ENCODE measurements at places on chromosomes 4 and X.

GRCh38 chr4:62252728-62253127, 1052.6 kb downstream of the ADGRL3 start:
- DNase-seq = no peak

- DNase-seq = no peak
These were observed 82.4 kb upstream of the RBPJ start for GRCh38 chr4:26238426-26238777.

GRCh38 chr4:123617791-123618190, 221.2 kb downstream of the SPRY1 start:
- no peak for DNase-seq

GRCh38 chr4:158810487-158811215, 41.8 kb downstream of the FNIP2 start:
- DNase-seq = no peak

DNA sequence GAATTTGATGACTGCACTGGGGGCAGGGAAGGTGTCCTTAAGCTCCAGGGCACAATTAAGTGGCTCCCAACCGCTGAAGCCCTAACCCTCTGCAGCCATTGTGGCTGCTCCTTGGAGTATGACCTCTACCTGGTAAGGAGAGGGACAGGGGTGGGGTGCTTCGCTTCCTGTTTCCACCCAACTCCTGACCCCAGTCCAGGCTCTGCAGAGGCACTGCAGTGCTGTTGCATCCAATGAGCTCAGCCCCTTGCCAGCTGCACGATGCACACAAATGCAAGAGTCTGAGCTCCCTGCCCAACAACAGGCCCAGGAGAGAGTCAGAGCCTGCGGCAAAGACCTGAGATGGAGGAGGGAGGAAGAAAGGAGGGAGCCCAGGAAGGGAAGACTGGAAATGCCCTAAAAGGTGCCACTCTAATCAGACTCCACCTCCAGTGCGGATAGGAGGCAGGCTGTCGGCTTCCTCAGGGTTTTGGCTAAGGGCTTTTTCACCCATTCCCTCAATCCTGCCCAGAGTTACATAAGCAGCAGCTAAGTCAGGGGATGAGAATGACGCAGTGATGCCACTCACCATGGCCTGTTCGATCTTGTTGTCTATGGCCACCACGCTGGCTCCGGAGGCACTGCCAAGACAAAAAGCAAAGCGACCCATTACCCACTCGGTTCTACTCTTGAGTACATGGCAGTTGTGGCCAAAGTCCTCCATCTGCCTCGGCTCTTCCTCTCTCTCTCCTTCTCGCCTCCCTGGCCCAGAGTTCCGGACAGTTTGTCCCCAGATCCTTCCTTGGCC, 60.1 kb downstream of the TSC22D3 start:
- DNase-seq = no peak

DNA sequence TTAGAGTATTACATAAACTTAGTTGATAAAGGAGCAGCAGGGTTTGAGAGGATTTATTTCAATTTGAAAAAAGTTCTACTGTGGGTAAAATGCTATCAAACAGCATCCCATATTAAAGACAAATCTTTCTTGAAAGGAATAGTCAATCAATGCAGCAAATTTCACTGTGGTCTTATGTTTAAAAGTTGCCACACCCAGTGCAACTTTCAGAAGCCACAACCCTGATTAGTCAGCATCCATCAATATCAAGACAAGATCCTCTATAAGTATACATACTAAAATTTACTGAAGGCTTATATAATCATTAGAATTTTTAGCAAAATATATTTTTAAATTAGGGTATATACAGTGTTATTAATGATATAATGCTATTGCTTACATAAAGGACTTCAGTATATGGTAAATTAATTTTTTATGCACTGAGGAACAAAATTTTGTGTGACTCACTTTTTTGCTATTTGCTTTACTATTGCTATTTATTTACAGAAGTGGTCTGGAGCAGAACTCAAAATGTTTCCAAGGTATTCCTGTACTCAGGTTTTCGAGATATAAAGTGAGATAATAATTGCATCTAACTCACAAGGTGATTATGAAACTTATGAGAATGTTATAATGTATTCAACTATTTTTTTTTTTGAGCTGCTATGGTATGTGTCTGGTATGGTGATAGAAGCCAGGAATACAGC, 1127.6 kb downstream of the ADGRL3 start:
- no peak for DNase-seq

DNA sequence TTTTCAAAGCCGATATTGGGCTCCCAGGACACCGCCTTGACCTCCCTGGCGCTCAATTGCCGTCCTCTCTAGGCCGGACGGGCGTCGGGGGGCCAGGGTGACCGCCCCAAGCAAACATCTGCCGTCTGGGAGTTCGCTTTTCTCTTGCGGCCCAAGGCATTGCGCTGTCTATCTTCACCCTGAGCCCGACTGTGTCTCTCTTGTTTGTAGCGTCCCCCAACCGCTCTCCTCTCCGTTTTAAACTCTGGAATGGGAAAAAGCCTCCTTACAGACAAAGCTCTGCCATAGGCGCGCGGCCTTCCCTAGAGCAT, 551 bp upstream of the ARX start:
- DNase-seq = no peak

- DNase-seq = no peak
These were observed 27.7 kb upstream of the RPL34 start for GRCh38 chr4:108592674-108592986.

DNA sequence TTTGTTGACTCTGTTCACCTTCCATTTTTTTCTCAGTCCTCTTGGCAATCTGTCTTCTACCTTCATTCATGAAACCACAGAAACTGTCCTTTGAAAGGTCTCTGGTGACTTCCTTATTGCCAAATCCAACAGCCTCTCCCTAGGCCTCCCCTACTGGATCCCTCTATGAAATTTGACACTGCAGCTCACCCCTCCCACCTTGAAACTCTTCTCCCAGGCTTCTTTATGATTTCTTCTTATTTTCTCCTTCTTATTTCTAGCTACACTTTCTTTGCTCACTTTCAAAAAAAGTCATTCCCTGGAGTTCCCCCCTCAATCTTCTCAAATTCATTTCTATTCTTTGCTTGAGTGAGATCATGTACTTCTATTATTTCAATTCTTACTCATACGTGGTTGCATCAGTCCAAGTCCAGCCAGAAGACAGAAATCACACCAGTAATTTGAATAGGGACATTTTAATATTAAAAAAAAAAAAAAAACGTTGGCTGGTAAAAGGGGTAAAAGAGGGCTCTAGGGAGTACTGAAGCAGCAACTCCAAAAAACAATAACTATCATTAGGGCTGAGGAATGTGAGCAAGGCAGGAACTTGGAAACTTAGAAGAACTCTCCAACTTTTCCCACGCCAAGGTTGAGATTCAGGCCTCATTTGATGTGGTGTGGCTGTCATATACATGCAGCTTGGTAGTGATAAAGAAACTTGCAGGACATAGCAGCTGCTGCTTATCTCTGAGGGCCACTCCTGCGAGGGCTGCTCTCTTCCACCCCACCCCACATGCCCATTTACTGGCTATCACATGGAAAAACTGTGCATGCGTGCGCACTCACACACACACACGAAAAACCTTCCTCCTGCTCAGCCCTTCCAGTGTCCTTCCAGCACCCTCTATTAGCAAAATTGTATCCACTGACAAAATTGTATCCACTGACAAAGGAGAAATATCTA, 169.8 kb upstream of the GALNT7 start:
- no peak for DNase-seq

DNA sequence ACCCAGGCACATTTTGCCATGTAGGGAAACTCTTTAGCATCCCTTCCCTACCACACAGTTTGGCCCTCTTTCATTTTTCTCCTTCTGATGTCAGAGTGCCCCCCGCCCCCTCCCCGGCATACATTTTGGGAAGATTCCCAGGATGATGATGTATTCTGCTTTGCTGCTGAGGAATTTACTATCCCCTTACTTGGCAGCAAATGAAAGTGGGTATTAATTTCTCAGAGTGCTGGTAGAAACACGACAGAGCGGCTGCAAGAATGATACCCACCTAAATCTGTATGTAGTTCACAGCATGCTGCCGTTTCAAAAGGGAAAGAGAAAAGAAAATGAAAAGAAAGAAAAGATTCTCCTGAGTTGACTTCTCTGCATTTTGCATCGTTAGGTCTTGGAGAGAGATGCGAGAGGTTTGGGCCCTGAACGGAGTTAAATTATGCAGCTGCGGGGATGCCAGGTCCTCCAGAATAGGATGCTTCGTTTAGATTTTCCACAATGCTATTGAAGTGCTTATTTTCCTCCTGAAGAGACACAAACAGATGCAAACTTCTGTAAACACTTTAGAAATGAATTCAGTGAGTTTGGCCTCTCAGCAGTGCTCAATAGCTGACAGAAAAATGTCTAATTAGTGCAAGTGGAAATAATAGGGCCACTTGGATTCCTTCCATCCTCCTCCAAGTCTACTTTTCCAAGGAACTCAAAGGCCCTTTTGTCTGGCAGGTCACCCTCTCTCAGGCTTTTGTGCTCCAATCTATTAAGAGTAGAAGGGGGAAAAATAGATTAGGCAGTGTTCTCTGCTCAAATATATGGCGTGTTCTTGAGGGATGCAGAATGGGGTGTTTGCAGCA, 106.2 kb downstream of the ALPK1 start:
- DNase-seq = no peak

GRCh38 chrX:16528620-16529019, 121.3 kb upstream of the S100G start:
- DNase-seq = no peak

- DNase-seq = no peak
These were observed 163.7 kb downstream of the CORIN start for GRCh38 chr4:47674144-47674543.

DNA sequence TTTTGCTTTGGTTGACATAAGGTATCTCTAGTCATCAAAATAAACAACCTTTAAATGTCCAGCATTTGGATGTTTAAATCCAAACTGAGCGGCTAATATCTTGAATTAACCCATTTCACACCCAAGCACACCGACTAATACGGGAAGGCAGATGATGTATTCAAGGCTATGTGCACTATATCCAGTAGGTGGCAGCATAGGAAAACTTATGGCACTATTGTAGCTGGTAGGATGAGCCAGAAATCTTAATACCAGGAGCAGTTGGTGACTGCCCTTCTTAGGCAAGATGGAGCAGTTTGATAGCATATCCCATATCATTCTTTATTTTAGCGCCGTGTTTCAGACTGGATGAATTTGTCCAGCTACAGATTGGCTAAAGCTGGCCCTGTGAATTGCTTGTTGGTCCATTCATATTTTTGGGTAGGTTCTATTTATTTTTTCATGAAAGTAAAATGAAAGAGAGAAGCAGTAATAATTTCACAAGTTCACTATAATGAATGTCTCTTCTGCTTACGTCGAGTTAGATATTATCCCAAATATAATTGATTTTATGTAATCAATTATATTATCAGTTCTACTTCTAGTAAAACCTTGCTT, 24.4 kb downstream of the UCHL1 start:
- DNase-seq = no peak

- no peak for DNase-seq
These were observed 222.6 kb downstream of the SPIN4 start for GRCh38 chrX:63128509-63128908.

DNA sequence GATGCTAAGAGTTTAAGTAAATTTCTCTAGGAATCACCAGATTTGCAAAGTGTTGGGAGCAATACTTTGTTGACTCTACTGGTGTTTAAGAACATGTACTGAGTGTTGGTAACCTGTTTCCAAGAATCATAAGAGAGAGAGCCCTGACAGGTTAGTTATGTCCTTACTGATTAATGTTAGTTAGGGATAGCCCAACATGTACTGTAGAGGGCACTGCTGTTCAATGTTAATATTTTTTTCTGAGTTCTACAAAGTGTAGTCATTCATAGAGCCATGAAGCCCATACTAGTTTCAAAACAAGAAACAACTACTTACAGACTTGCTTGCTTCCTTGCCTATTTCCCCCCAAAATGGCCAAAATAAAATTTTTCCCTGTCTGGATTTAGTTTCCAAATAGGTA, 11.9 kb downstream of the TMPRSS11D start:
- no peak for DNase-seq

- no peak for DNase-seq
These were observed 526.3 kb upstream of the TECRL start for GRCh38 chr4:64935469-64936001.

DNA sequence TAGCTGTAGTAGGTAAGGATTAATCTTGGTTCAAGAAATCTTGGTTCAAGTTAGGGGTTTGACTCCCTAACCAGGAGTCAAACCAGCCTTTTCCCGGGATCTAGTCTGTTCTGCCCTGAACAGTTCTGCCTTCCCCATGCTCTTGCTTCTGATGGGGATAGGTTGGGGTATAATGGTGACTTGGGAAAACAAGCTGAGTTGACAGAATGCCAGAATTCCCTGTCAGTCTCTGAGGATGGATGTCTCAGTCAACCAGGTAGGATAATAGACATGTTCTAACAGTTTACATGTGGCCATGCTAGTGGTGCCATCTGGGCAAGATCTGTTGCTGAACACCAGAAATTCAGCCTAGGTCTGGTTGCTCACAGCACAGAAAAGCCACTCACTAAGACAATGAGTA, 51.4 kb downstream of the RAB40AL start:
- no peak for DNase-seq

DNA sequence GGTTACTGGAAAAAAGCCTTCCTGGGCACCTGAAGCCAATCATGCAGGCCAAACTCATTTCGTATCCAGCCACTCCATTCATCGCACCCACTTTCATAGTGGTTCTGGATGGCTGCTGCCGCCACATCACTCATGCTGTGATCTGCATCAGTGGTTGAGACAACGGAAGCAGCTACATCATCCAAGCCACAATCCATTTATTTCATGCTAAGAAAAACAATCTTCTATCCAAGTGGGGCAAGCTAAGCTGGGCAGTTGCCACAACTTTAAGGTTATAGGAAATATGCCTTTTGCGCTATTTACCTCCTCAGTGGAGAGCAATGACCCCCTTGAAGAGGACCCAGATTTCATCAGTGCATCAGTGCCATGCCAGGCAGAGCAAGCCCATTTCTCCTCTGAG, 124.6 kb downstream of the GRIA3 start:
- no peak for DNase-seq

GRCh38 chr4:6546681-6547447, 28.1 kb upstream of the MAN2B2 start:
- DNase-seq = no peak

GRCh38 chr4:176833400-176834175, 40.9 kb upstream of the VEGFC start:
- DNase-seq = no peak

DNA sequence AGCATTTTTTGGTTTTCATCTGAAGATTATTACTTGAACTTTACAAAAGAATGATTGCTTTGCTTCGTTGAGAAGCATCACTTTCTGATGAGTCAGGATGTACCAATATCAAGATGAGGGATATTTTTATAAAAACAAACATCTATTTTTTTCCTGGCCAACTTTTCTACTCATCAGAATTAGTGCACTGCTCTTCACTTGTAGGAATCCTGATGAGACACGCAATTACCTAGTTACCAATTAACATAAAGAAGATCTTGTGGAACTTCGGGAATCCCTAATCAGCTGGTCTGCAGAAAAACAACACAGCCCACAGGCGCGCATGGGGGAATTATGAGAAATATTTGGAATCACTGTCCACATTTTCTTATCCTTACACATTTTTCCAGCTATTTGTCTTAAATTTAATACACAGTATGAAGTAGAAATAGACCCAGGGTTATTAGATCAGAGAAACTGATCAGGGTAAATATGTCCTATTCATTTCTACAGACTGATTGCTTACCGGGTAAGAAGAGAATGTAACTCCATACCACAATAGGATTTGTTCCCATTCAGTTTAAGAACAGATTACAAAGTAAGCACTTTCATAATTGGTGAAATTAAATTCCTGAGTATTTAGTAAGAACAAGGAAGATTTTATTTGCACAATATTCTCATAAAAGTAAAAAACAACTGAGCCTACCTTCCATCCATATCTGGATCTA, 50.9 kb downstream of the MFAP3L start:
- no peak for DNase-seq

Data from esophagus squamous epithelium (tissue), 5 donors.